Left lung (tissue), 14 donors: ENCODE measurements at places on chromosomes 11 and 22. TPM values are rescaled to one million over a fixed set of nuclear protein-coding genes. Genes with fewer than 3 reads are reported as not detected.

- H3K4me1 ChIP-seq = no peaks in the 10 kb centered on the region
- DNase-seq = no peak
- H3K36me3 ChIP-seq = peaks cover 78% of the 10 kb centered on the region
- no peak overlapping the region for H3K27ac ChIP-seq
- H3K27me3 ChIP-seq = no peaks in the 10 kb centered on the region
Observed at GRCh38 chr11:61841636-61842527, 13.8 kb downstream of the FADS2 start.

CNIH2 gene
- 1.4 TPM for total RNA-seq

DNA sequence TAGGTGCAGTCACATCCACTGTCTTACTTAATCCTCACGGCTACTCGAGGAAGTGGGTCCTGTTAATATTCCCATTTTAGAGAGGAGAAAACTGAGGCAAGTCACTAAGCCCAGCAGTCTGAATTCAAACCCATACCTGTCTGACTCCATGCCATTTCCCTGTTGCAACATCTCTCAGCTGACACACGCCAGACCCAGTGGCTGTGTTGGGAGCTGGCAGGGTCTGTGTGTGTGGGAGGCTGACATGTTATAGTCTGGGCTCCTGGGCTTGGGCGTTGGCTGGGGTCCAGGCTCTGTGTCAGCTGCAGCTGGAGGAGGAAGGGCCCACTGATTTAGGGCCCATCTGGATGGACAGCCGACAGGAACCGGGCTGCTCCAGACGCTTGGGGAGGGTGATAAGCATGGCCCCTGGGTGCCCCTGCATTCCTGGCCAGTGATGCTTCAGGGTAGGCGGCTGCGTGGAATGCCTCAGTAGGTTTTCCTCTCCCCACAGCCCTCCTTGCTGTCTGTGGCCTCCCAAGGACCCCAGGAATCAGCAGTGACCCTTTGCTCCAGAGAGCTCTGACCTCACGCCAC, 562.5 kb downstream of the MN1 start:
- no peaks in the 10 kb centered on the region for H3K4me1 ChIP-seq
- H3K27me3 ChIP-seq = no peaks in the 10 kb centered on the region
- peak; percentile 56 for DNase-seq
- H3K4me3 ChIP-seq = no peak overlapping the region

LMNTD2 gene
- total RNA-seq = 4.5 TPM

FOLR1 gene
- total RNA-seq = 409 TPM

GRCh38 chr11:116172156-116172555, 600.6 kb downstream of the BUD13 start:
- H3K27ac ChIP-seq = no peak overlapping the region
- no peaks in the 10 kb centered on the region for H3K36me3 ChIP-seq
- no peak for DNase-seq
- H3K4me1 ChIP-seq = no peaks in the 10 kb centered on the region
- H3K4me3 ChIP-seq = no peak overlapping the region
- H3K27me3 ChIP-seq = no peaks in the 10 kb centered on the region

DNA sequence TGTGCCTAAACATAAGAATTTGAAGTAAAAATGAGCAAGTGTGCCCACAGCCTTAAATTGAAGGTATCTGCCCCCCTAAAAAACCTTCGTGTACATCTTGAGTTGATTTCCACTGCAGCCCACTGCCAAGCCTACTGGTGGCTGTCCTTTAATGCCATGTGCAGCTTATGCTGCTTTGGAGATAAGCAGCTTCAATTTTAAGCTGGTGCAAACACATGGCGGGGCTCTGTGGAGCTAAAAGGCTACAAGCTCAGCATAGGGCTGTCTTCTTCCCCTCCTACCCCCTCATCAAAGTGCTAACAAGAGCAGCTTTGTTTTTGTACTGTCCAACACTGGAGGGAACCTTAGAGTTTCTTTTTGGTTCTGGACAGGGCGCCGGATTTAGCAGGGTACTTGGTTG, 128.5 kb upstream of the LMO1 start:
- H3K36me3 ChIP-seq = no peaks in the 10 kb centered on the region
- H3K4me3 ChIP-seq = no peak overlapping the region
- no peak overlapping the region for H3K27ac ChIP-seq
- no peaks in the 10 kb centered on the region for H3K4me1 ChIP-seq
- no peaks in the 10 kb centered on the region for H3K27me3 ChIP-seq
